Epithelial cell of alveolus of lung (primary cell): ENCODE measurements at places on chromosomes 3 and 15. TPM values are rescaled to one million over a fixed set of nuclear protein-coding genes. Genes with fewer than 3 reads are reported as not detected.

The FAM107A gene
- total RNA-seq: 0.13 and 0.32 TPM in 2 replicates

The CHST2 gene
- total RNA-seq: 19.8 and 28.8 TPM in 2 replicates

The RYR3 gene
- not detected in 2 replicates for total RNA-seq

The RPL22L1 gene
- total RNA-seq: 169 and 549 TPM in 2 replicates

The SLC12A1 gene
- total RNA-seq: 0.13 TPM in 1 of 2 replicates, not detected in the other

The EAF1 gene
- total RNA-seq: 15.4 and 16.0 TPM in 2 replicates

The FRMD5 gene
- total RNA-seq: 0.24 and 2.2 TPM in 2 replicates

The TIGIT gene
- not detected in 2 replicates for total RNA-seq
